ENCODE measurements at places on chromosomes 6 and 20.

DNA sequence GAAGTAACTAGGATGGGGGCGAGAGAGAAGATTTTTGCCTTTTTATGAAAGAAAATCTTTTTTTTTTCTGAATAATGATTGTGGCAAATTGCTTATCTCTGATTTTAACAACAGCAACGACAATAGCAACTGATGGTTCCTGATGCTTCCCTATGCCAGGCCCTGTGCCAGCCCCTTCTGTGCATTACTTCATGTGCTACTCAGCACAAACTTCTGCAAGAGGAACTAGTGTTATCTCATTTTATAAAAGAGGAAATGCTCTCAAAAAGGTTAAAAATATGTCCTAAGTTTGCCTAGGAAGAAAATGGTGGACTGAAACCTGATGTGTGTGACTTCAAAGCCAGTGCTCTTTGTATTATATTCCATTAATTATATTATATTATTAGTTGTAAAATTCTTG is 74.0 kb upstream of the RALGAPA2 start:
- no peak for DNase-seq

GRCh38 chr20:34544109-34544796 is 14.3 kb upstream of the MAP1LC3A start:
- no peak for DNase-seq

- DNase-seq: no peak
Observed at GRCh38 chr20:57617079-57617795, 3.0 kb downstream of the ZBP1 start.

GRCh38 chr6:25042036-25042521 is 106.3 kb upstream of the RIPOR2 start:
- no peak for DNase-seq

DNA sequence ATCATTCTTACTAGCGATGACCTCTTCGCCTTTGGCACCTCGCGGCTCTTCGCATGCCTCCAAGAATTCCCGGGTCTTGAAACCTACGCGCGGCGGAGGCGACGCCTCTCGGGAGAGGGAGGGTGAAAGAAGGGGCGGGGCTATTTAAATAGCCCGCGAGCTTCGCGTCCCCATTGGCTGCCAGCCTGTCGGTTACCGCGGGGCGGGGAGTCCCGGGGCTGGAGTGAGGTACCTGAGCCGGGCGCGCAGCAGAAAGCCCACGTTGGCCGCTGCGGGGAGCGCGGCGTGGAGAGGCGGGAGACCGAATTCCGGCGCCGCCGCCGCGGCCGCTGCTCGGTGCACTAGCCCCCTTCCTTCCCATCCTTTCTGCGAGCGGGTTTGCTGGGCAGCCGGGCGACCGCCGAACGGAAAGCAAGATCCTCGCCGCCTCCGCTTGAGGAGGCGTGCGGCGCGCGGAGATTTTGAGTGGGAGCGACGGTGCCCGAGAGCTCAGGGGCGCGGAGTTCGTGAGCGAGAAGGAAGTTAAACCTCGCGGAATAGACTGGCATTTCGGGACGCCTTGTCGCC is at the start of gene BMP6:
TSS of gene BMP6 (plus strand) at position 251 of the 567 bp plus-strand sequence. CDS start 857 bp downstream, outside the sequence.
- DNase-seq: peak; percentile 91

GRCh38 chr6:163391985-163392384 is 22.5 kb upstream of the QKI start:
- no peak for DNase-seq

DNA sequence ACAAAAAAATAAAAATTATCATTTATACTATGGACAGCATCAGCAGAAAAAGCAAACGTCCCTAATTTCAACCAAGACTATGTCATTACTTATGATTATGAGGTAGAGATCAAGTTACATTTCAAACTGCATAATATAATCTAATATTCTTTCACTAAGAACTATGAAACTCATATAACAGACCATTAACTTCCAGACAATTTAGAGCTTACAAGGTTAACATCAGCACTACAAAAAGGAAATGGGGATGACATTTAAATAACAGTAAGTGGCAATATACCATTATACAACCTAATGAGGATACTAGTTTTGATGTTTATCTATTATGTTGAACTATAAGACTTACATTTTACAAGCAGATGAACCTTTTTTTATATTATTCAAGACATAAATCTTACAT is 261.0 kb upstream of the THEMIS start:
- no peak for DNase-seq

- no peak for DNase-seq
Observed at GRCh38 chr6:3296078-3296477, 37.3 kb downstream of the PSMG4 start.

GRCh38 chr6:30006170-30007131 is 54.6 kb upstream of the POLR1H start:
- DNase-seq: no peak

DNA sequence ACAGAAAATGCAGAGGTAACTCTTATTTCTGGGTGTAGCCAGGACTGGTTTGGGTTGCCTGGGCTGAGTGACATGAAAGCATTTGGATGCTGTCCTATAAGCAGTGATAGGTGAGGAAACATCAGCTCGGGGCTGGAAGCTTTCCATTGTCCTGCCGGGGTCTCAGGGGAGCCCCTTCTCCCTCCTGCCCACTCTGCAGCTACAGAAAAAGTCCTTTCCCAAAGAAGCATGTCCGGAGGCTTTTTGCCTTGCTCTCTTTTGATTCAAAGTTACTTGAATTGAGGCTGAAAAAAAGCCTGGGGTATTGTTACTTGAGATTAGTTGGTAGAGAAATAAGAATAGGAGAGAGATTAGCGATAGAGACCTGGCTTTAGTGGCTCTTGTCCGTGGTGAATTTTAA is 90.7 kb upstream of the ZNFX1 start:
- no peak for DNase-seq

GRCh38 chr20:62725596-62726268 is 17.1 kb downstream of the NTSR1 start:
- DNase-seq: no peak

GRCh38 chr20:3733119-3733995 is 872 bp downstream of the HSPA12B start:
- no peak for DNase-seq

DNA sequence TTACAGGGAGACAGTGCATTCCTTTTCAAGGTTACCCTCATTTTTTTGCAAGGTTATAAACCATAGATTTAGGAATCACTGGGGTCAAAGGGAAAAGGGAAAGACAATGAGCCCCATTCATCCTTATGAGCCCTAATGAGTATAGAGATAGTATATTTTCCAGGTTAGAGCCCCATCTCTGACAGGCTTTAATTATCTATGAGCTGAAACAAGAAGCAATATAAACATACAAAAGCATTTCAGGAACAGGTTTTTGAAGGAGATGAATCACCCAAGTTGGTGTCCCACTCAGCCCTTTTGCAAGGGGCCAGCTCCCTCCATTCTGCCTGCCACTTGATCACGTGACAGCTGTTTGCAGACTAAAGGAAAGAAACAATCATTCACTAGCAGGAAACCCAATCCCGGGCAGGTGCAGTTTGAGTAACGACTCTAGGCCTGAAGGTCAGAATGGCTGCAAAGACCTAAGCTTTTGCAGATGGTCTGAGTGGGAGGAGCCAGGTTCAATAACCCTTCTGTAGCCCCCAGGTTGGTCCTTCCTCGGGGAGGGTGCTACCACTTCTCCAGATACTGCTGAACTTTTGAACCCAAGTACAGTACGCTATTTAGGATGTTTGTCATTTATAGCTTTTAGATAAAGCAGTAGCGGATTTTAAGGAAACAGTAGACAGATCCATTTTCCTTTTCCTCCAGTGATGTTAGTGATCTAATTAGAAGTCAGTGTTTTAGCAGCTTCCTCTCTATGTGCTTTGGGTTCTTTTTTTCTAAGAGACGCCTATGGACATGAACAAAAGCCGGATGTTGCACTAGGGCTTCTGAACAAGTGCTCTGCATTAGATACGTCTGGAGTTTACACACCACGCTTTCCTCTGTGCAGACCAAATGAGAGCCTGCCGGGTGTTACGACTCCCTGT is 253.2 kb downstream of the SOX4 start:
- DNase-seq: peak; percentile 25

DNA sequence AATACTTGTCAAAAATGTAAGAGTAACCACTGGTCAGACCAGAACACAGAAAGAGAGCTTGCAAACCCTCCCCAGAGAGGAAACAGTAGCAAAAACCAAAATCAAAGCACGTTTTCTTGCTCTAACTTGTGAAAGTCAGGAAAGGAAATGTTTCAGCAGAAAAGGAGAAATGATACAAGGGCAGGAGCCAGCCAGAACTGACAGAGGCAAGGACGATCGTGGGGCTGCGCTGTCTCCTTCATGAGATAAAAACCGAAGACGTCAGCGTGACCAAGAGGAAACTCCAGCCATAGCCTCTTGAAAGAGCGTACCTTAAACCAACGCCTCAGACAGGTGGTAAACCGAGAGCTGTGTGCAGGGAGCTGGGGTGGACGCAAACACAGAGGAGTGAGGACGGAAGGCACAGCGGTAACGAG is 27.5 kb downstream of the LAMA5 start:
- DNase-seq: no peak

DNA sequence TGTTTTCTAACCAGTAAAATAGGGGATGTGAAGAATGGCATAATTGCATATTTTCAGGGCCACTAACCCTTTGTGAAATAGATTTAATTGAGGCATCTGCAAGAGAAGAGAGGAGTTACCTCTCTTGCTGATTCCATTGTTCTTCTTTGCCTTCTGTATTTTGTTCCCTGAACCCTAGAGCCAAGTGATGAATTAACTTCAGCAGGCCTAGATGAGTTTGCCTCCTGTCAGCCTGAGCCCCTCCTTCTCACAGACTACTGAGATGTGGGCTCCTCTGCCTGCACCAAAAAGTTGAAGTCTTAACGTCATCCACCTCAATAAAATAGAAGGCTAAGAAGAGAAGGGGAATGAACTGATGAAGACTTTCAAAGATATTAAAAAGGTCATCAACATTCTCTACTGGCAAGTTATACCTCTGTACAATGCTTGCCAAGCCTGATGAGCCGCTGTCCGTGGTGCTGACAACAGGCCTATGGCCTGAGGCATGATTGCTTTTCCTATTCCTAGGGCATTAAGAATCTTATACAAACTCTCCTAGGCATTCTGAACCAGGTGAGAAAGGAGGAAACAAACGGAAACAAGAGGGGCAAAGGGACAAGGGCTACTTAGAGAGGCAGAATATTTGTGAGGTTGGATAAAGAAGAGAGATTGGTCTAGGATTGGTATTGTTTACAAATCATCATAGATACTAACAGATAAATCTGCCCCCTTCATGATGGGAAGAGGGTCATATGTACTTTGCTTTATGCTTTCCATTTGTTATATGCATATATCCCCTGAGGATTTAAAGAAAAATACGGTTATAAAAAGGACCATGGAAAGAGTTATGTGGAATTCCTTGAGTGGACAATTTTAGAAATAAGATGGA is 46.8 kb downstream of the CD24 start:
- peak; percentile 52 for DNase-seq

GRCh38 chr6:125301435-125302391 is at the start of gene HDDC2:
Gene HDDC2 (minus strand): TSS chr6:125301967. CDS start chr6:125301932, 35 bp downstream.
- DNase-seq: peak; percentile 76

GRCh38 chr6:1796706-1797529 is 187.2 kb downstream of the FOXC1 start:
- DNase-seq: no peak

- DNase-seq: no peak
Observed at GRCh38 chr6:45423824-45424450, 46.2 kb upstream of the SUPT3H start.

GRCh38 chr20:50794846-50795634 is at the start of gene BCAS4:
Gene BCAS4 (plus strand): TSS chr20:50795061. CDS start chr20:50795084, 23 bp downstream.
- peak; percentile 78 for DNase-seq

DNA sequence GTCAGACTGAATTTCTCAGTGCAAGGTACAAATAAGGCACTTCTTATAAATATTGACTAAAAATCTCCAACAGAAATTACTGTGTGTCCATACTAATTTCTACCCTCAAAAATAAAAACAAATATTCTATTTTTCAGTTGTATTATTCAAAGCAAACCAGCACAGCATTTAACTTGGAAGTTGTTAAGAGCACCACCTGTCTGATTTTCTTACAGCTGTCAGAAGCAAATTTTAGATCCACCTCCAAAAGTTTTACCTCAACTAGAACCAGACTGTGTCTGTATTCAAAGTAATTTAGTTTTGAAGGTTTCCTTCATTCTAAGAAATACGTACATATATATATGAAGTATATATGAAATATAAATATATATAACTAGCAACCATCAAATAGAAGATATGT is 1.2 kb downstream of the TRDN start:
- DNase-seq: no peak

DNA sequence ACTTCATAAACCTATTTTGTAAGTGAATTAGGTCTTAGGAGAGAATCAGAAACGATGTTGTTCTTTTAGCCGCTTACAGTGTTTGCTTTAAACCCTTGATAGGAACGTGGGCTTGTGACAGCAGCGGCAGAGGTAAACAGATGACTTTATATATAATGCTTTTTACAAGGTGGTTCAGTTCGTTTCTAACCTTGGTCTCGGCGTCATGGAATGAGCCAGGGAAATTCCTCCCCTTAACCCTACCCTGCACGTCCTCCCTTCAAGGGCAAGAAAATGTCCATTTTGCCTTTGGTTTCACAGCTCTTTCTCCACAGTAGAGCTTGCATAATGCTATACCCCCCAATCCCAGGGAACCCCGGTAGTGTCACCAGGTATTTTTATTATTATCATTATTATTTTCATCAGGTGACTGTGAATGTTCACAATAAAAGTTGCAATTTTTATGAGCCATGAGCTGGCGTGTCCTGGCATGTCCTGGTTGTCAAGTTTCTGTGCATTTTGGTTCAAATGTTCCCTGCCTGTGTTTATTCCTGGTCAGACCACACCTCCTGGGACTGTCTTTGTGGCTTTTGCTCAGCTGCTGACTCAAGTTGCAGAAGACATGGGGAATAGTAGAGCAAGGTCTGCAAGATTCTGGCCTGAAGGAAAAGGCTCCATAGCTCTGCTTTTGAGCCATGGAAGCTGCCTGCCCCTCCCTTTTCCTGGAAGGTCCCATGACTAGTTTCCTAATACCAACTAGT is 112.8 kb upstream of the BMP2 start:
- no peak for DNase-seq

GRCh38 chr20:42204109-42204660 is 586.0 kb upstream of the CHD6 start:
- no peak for DNase-seq

- no peak for DNase-seq
Observed at GRCh38 chr20:32072168-32072750, 20.2 kb downstream of the HCK start.

DNA sequence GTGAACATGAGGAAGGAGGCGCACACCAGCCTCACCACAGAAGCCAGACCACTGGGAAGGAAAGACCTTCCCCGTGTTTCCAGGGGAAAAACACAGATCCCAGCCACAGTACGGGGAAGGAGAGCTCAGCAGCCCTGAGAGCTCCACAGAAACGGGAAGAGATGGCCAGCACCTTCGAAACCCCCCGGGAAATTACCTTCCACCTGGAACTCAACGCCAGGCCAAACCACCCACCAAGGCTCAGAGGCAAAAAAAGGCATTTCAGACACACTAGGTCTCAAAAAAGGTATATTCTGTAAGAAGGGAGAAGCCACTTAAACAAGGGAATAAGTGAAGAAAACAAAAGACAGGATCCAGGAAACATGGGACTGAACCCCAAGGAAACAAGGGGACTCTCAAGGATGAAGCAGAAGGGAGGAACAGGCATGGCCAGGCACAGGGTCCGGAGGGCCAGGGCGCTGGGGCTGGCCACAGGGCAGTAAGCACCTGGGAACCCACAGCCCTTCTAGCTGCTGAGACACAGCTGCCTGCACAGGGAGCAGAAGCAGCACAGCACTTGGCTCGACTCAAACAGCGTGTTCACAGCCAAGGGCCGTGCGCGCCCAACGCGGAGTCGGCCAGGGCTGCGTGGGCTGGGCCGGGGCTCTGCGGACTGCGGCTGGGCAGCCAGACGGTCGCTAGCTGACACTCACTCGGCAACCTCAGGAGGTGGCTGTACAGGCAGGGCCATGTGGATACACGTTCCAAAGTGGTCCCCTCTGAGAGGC is 44.6 kb downstream of the TAF4 start:
- DNase-seq: peak; percentile 68

All from fibroblast of pulmonary artery (primary cell).